ENCODE measurements at places on chromosomes 3 and 15.

DNA sequence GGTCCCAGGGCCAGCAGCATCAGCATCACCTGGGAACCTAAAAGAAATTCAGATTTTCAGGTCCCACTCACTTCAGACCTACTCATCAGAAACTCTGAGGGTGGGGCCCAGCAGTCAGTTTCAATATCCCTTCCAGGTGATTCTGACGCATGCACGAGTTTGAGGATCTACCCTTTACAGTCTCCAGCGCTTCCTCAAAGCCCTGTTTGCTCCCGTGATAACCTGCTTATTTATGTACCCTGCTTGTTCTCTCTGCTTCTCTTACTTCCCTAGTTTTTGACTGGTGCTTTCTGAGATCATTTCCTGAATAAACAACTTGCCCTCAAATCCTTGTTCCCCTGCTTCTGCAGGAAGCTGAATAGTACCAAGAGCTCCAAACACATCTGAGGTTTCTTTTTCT is 245.3 kb downstream of the ZNF621 start:
- no peak for DNase-seq

DNA sequence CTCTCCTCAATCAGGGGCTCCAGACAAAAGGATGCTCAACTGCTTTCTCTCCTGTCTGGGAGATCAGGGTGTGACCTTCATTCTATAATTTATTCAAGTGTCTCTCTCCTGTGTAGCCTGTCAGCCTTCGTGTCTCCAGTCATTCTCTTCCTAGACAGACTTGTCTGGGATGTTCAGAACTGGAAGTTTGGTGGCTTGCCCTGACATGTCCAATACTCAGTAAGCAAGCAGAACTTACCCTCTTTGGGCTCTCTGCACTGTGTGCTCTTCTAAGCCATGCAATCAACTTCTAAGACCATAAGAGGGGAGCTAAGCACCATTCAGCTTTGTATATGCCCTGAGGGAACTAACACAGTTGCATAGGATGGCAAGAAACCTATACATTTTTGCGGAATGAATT is 14.1 kb downstream of the ACKR2 start:
- DNase-seq, result no peak

- DNase-seq, result no peak
Measured at GRCh38 chr3:33167716-33168336, 50.8 kb downstream of the SUSD5 start.

DNA sequence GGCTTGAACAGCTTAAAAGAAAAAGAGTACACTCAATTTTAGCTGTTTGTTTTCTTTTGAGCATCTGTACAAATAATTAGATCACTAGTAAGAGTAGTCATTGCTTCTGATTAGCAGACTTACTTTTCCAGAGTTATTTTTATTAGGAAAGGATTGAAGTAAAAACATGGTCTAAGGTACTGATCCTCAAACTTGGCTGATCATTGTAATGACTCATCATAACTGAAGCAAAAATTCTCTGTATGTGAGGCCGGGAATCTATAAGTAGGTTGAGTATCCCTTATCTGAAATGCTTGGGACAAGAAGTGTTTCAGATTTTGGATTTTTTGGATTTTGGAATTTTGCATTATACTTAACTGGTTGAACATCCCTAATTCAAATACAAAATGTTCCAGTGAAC is 12.4 kb downstream of the NMD3 start:
- no peak for DNase-seq

DNA sequence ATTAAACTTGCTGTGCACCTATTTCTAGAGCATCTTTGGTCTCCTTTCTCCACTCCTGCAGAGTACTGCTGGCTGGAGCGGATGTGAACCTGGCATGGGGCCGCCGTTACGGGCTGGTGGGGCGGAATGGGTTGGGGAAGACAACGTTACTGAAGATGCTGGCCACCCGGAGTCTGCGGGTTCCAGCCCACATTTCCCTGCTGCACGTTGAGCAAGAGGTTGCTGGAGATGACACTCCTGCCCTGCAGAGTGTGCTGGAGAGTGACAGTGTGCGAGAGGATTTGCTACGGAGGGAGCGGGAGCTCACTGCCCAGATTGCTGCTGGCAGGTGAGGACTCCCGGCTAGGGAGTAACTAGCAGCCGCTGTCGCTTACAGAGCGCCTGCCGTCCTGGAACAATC is 2.1 kb downstream of the ABCF3 start:
- no peak for DNase-seq

DNA sequence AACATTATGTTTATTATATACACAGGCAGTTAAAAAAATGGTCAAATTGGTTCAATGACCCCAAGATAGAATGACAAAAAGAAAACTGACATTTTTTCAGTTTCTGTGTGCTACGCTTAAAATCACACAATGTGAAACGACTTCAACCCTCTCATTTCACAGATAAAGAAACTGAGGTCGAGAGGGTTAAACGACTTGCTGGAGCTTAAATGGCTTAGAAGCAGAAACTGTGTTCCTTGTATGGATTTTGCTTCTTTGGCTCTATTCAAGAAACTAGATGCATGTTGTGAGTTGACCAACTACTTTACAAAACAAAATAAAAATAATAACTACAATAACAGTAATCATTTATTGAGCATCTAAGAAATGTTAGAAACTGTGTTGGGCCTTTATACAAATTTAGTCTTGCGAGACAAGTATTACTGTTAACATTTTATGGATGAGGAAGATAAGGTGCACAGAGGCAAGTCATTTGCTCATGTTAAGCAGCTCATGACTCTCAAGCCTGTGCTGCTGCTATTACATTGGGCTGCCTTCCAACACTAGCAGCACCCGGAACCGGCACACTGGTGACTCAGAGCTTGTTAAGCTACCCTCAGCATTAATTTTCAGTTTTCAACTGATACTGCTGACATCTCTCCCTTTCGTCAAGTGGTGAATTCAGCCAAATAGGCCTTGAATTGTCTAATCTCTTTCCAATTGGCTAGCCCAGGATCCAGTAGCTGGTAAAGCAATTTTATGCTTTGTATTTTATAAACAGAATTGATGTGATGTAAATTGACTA is 487.6 kb downstream of the NAALADL2 start:
- peak; percentile 87 for DNase-seq

DNA sequence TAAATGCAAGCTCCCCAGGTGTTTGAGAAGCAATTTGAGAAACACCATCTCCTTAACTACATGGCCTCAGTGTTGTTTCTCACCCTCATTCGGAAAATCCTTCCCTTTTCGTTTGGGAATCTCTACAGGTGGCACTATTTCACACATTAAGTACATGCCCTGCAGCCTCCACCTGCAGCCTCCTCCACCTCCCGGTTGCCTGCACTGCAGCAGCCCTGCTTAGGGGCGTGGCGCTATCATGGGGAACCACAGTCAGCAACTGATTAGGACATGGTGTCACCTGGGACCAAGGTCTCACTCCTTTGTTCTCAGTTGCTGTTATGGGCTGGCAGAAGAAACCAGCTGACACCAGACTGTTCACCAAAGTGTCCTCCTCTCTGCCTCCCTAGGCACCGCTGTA is 11.7 kb upstream of the ZNF774 start:
- DNase-seq, result no peak

DNA sequence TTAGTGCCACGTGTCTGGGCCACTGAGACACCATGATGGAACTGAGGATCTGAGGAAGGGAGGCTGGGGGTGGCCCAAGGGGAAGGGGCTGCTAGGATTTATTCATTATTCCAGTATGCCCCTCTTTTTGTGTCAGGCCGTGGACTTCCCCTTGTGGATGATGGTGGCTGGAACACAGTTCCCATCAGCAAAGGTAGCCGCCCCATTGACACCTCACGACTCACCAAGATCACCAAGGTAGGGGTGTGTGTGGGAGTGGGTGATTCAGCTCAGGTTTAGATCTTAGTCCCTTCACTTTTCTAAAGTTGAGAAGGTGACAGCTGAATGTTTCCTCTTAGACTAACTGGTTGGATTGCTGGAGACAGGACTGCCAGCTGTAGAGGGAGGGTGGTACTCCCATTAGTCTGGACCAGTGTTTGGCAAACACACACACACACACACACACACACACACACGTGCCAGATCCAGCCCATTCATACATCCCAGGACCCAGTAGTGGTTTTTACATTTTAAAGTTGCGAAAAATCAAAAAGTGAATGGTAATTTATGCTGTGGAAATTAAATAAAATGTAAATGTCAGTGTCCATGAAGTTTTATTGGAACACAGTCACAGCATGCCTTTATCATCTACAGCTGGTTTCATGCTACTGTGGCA is 11.4 kb downstream of the EIF4G1 start:
- no peak for DNase-seq

DNA sequence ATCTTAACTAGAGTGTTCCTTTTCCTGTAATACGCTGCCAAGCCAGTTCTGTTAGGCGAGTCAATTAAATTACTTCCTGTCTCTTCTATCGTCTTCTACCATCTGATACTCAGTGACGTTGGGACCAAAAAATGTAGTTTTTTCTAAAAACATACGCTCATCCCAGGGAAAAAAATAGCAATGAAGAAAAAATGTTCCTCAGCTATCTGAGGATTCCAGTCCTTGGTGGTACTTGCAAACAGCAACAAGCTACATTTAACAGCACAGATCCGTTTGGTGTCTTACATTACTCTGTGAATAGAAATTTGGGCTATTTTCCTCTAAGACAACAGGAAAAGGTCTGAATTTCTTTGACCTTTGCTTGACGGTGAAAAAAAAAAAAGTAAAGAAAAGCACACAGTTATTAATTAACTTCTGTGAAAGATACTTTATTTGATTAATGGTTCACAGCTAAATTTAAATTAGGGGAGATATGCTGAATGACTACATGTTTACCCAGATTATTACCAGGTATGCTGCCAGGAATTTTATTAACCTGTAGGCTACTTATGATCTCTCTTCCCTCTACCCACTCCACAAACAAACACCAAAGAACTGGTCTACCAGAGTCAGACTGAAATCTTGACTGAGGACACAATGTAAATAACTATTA is 254.4 kb upstream of the ZPLD1 start:
- peak; percentile 86 for DNase-seq

DNA sequence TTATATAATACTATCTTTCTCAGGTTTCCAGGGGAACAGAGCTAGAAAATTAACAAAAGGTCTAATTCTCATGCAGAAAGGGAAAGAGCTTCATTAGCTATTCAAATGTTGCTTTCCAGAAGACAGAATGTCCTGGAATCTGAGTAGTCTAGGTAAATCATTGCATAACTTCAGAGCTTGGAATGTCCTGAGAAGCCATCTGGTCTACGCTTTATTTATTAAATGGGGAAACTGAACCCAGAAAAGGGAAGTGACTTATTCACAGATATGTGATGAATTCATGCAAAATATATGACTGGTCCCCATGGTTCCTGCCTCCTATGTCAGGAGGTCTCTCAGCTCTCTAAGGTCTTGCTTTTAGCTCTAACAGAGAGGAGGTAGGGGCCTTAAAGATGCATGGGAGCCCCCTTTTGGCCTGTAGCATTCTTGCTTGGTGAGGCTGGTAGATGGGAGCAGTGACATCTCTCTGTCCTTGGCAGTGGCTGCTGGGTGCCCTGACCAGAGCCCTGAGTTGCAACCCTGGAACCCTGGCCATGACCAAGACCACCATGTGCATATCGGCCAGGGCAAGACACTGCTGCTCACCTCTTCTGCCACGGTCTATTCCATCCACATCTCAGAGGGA is 99.2 kb downstream of the CEMIP start:
- no peak for DNase-seq

DNA sequence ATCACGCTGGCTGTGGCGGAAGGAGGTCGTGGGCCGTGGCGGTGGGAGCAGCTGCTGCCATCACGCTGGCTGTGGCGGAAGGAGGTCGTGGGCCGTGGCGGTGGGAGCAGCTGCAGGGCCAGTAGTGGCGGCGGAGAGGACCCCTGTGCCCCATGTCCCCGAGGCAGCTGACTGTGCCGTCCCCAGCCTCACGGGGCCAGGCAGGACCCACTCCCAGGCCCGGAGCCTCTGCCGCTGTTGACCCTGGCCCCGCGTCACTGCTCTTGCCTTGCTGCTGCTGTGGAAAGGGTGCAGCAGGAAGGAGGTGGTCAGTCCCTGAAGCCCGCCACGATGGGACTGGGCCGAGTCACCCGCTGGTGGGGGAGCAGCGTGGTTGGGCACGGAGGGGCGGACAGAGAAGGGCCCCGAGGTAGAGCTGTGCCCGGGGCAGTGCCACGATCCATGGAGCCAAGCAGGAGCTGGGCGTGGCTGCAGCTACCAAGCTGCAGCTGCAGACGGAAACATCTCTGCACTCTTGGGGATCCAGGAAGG is 71.2 kb downstream of the GLB1 start:
- DNase-seq, result no peak

DNA sequence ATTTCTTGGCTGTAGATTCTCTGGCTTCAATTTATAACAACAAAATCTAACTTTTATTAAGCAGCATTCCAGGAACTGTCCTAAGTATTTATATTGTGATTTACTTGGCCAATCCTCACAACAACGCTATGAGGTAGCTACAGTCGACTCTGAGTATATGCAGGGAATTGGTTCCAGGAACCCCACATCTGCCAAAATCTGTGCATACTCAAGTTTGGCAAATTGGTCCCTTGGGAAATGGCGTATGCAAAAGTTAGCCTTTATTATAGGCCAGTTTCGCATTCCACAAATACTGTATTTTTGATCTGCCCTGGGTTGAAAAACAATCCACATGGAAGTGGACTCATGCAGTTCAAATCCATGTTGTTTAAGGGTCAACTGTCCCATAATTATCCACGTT is 53.9 kb downstream of the RAP2B start:
- no peak for DNase-seq

- DNase-seq, result no peak
Measured at GRCh38 chr3:120649830-120650233, 32.2 kb downstream of the HGD start.
